ENCODE measurements at places on chromosomes 2 and 18.
A peak's percentile ranks its signal among the peaks of the same experiment; 100 is the strongest.

GRCh38 chr2:216554755-216555154 lies 56.1 kb downstream of the RPL37A start:
- H3K4me3 ChIP-seq, result no peak overlapping the region
- no peaks in the 10 kb centered on the region for H3K4me1 ChIP-seq
- H3K27me3 ChIP-seq, result no peaks in the 10 kb centered on the region
- H3K27ac ChIP-seq, result no peak overlapping the region
- no peak for DNase-seq

DNA sequence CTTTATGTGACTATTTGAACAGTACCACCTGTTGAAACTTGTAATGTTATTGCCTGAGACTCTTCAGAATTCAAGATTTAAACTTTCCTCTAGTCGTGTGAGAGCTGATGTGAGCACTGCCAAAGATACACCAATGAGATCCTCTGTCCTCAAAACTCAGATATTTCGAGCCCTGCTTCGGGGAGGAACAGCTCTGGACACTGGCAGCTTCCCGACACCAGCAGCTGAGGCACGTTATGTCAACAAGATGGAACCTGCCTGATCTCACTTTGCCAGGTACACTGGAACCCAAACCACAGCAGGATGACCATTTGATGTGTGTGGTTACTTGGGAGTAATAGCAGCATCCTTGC lies 319.9 kb upstream of the RBMS1 start:
- no peaks in the 10 kb centered on the region for H3K36me3 ChIP-seq
- DNase-seq, result no peak
- no peaks in the 10 kb centered on the region for H3K4me1 ChIP-seq

- H3K4me3 ChIP-seq, result no peak overlapping the region
- DNase-seq, result no peak
- no peaks in the 10 kb centered on the region for H3K36me3 ChIP-seq
- no peaks in the 10 kb centered on the region for H3K4me1 ChIP-seq
- H3K27ac ChIP-seq, result no peak overlapping the region
- no peaks in the 10 kb centered on the region for H3K27me3 ChIP-seq
Observed at GRCh38 chr2:146764301-146764700, 1080.5 kb upstream of the ACVR2A start.

DNA sequence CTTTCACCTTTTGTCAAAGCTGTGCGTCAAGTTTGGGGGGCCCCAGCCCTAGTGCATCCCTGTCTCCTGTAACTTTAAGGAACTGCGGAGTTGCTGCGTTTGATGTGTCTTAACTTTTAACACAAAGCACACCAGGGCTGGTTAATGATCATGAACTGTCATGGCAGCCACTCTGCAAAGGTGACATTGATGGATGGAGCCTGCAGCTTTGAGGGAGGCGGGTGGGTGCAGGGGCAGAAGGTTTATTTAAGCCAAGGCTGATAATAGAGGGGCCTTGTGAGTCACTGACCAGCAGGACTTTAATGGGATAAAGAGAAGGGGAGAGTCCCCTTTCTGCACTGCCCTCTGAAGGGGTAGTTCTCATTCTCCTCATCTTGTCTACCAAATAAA lies 190.2 kb upstream of the GATA6 start:
- no peak overlapping the region for H3K27ac ChIP-seq
- no peak for DNase-seq
- H3K4me1 ChIP-seq, result no peaks in the 10 kb centered on the region
- H3K4me3 ChIP-seq, result no peak overlapping the region
- H3K27me3 ChIP-seq, result no peaks in the 10 kb centered on the region

- no peaks in the 10 kb centered on the region for H3K4me1 ChIP-seq
- H3K36me3 ChIP-seq, result no peaks in the 10 kb centered on the region
- H3K27ac ChIP-seq, result no peak overlapping the region
- no peaks in the 10 kb centered on the region for H3K27me3 ChIP-seq
Observed at GRCh38 chr2:56357655-56358295, 174.0 kb downstream of the CCDC85A start.

DNA sequence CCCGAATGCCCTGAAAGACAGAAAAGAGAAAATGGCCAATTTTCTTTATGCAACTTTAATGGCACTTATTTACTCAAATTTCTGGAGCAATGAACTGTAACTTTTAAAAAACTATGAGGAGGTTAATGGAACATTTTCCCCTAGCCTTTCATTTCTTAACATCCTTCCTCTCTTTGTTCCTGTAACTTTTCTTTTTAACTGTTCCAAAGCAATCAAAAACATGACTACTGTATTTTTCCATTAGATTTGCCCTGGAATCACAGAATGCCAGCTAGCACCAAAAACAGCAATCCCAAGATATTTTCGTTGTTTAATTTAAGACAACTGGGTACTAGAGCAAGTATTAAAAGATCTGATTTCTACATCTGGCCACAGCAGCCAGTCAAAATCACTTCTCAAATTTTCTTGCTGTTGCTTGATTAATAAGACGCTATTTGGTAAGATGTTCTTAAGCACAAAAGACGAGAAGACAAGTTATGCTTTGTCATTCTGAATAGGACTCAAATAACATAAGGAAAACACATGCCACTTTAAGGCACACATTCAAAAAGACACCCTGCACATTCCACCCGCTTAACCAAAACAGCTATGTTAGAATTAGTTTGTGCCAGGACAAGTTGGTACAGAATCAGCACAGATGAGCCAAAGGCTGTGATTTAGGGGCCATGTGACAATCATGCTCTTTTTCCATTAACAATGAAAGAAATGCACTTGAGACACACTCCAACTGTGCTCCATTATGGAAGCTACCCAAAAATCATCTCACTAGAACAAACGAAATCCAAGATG lies 3.6 kb downstream of the STARD7 start:
- H3K4me3 ChIP-seq, result peak overlapping the region; percentile 79
- H3K27me3 ChIP-seq, result no peaks in the 10 kb centered on the region
- peak overlapping the region; percentile 28 for H3K27ac ChIP-seq
- peaks cover 71% of the 10 kb centered on the region for H3K4me1 ChIP-seq

All from activated CD4-positive, alpha-beta memory T cell treated with anti-CD3 and anti-CD28 coated beads for 36 hours (primary cell).